ENCODE measurements at places on chromosomes 13 and 19.

- DNase-seq: peak; percentile 41
These were observed 5.5 kb downstream of the HRC start for GRCh38 chr19:49149652-49150105.

DNA sequence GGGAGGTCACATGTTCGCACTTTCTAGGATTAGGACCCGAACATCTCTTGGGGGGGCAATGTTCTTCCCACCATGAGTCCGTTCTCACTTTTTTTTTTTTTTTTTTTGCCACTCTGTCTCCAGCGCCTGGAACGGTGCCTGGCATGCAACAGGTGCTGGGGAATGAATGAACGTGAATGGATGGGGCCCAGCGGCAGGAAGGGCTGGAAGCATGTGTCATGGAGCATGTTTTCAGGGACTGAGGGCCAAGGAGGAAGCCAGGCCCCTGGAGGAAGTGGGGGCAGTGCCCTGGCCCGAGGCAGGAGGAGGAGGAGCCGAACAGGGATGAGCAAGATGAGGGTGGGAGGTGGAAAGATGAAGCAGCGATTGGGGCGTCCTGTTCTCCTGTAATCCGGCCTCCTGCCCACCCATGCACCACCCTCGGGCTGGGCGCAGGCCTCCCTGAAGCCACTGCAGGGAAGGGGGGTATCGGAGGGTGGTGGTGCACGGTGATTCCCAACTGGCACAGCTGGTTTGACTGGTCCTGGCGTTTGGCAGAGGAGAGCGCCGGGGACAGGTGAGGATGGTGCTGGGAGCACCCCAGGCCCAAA lies 8.8 kb upstream of the SULT2B1 start:
- peak; percentile 70 for DNase-seq

GRCh38 chr19:10100163-10100785 lies 2.2 kb downstream of the ANGPTL6 start:
- DNase-seq: no peak

DNA sequence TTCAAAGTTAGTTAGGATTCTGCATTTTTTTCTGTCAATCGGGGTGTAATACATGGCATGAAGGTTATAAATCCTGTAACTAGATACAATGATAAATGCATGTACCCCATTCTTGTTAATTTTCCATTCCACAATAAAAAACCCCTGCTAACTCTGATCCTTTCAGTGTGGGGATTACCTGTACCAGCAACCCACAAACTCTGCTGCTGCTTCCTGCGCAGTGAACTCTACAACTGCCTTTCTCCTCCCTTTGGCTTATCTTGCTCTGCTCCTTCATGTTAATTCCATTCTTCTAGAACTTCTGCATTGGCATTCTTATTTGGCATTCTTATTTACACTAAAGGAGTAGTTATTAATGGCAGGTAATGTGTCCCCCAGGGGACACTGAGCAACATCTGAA lies 273.1 kb downstream of the KLF12 start:
- no peak for DNase-seq

- DNase-seq: no peak
These were observed 829 bp downstream of the B3GLCT start for GRCh38 chr13:31200637-31200971.

- DNase-seq: no peak
These were observed 240.2 kb upstream of the STARD13 start for GRCh38 chr13:33525763-33526162.

GRCh38 chr19:35734889-35735288 lies 7.4 kb downstream of the IGFLR1 start:
- DNase-seq: no peak

GRCh38 chr13:64414381-64414780 lies 2815.8 kb downstream of the PCDH9 start:
- DNase-seq: no peak

- no peak for DNase-seq
These were observed 314.9 kb upstream of the SLITRK5 start for GRCh38 chr13:87356314-87356713.

- DNase-seq: no peak
These were observed 115.9 kb upstream of the C1QTNF9B start for GRCh38 chr13:24013189-24013588.

GRCh38 chr13:49497272-49497671 lies 1.5 kb downstream of the PHF11 start:
- DNase-seq: no peak

- DNase-seq: no peak
These were observed 18.5 kb upstream of the ATP12A start for GRCh38 chr13:24661713-24662112.

DNA sequence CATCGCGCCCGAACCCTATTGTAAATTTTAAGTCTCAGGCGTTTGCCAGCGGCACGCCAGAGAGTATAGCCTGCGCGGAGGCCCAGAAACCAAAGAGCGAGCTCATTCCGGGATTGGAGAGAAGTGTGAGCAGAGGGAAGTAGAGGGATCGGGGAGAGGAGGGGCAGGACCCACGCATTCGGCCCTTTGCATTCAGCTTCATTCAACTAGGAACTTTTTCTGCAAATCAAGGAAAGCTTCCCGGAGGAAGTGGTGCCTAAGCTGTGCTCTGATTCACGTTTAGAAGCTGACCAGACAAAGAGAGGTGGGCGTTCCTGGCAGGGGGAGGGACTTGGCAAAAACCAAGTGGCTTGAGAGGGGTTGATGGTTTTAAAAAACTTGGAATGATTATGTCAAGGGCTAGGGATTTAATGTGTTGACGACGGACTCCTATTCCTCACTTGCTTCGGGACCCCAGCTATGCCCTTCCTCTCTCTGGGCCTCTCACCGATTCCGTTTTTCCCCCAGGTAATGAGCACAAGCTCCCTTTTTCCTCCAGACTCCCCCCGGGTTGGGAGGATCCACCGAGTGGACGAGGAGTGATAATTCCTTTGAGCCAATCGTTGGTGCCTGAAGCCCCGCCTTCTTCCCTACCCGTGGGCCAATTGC lies 811 bp upstream of the PRMT1 start:
- peak; percentile 95 for DNase-seq

GRCh38 chr13:102816708-102817107 lies 17.8 kb downstream of the BIVM start:
- no peak for DNase-seq

- DNase-seq: no peak
These were observed 77.2 kb downstream of the SPACA7 start for GRCh38 chr13:112453207-112453829.

GRCh38 chr19:16366056-16366432 lies 41.4 kb downstream of the KLF2 start:
- DNase-seq: no peak

DNA sequence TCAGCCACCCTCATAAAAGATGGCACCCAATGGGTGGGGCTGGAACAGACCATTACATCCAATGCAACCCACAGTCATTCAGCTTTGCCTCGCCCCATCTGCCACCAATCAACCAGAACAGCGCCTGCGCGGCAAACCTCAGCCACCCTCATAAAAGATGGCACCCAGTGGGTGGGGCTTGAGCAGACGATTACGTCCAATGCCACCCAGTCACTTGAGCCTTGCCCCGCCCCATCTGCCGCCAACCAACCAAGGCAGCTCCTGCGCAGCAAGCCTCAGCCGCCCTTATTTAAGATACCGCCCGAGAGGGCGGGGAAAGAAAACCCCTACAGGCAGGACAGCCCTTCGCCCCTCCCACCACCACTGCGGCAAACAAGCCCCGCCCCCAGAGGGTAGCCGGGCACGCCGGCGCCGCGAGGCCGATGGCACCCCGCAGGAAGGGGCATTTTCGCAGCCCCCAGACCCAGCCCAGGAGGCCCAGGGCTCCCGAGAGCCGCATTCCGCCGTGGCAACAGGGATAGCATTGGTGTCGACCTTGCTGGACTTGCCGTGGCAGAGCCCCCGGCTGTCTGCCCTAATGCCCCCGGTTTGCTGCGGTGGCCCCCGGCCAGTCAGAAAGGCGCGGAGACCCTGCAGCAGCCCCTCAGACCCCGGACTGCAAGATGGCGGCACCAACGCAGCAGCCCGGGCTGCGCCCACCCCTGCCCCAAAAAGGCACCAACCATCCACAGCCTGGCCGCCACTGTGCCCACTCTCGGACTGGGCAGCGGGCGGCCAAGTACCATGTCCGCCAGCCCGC lies 675 bp downstream of the PEG3 start:
- DNase-seq: no peak

- no peak for DNase-seq
These were observed 88.0 kb downstream of the ENOX1 start for GRCh38 chr13:43698758-43699157.

DNA sequence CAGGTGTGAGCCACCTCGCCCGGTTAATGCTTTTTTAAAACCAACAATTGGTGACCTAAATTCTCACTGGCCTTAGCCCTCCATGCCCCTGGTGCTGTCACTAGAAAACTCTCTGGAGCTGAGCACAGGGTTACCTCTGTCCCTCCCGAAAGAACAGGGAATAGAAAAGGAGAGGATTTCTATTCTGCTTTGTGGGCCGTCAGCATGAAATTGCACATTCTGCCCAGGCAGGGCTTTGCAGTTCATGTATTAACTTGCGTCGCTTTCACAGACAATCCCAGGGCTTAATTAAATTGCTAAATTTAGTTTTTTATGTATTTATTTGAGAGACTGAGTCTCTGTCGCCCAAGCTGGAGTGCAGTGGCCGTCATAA lies 583 bp upstream of the ZNF480 start:
- DNase-seq: no peak

DNA sequence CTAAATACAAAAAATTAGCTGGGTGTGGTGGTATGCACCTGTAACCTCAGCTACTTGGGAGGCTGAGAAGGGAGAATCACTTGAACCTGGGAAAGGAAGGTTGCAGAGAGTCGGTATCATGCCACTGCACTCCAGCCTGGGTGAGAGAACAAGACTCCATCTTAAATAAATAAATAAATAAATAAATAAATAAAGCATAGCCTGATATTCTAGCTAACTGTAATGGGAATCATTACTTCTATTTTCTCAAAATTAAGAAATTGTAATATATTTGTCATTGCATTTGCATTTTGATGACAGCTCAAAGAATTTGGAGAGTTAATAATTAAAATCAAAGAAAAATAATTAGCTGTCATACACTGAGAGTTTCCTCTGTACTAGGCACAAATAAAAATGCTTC lies 561.1 kb downstream of the EFNB2 start:
- DNase-seq: no peak

DNA sequence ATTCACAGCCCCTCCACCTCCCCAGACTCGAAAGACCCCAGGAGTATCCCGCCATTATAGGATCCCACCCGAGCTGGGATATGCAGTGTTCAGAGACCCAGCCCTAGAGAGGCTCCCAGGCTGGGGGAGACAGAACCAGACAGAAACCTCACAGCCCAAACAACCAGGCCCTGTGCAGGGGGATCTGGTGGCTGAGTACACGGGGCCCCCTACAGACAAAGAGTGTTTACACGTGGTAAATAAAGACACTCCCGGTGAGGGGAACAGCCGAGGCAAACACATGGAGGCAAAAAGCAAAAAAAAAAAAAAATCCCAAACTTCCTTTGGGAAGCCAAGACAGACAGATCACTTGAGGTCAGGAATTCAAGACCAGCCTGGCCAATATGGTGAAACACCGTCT lies 25.1 kb downstream of the TINCR start:
- DNase-seq: no peak

- DNase-seq: no peak
These were observed 226.6 kb upstream of the MAB21L1 start for GRCh38 chr13:35703061-35703460.

DNA sequence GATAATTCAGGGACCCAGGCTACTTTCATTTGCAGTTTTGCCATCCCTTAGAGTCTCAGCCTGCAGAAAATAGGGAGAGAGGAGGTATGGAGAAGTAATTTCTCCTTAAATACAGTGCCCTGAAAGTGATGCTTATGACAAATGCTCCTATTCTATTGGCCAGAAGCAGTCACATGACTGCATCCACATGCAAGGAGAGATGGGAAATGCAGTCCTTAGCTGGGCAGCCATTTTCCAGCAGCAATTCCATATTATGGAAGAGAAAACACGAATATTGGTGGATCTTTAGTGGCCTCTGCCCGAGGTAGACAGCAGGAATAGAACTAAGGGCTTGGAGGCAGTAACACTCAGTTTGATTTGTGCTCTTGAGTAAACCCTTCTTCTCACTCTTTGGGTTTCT lies 39.4 kb downstream of the VAV1 start:
- no peak for DNase-seq

- DNase-seq: no peak
These were observed at the start of gene CEACAM19 for GRCh38 chr19:44671400-44671799. CEACAM19 (plus strand) TSS chr19:44671482; CDS start chr19:44671932, 450 bp downstream.

GRCh38 chr19:29796173-29796573 lies 15.6 kb upstream of the CCNE1 start:
- DNase-seq: no peak

- DNase-seq: no peak
These were observed 2.6 kb downstream of the ERICH4 start for GRCh38 chr19:41445575-41445974.

DNA sequence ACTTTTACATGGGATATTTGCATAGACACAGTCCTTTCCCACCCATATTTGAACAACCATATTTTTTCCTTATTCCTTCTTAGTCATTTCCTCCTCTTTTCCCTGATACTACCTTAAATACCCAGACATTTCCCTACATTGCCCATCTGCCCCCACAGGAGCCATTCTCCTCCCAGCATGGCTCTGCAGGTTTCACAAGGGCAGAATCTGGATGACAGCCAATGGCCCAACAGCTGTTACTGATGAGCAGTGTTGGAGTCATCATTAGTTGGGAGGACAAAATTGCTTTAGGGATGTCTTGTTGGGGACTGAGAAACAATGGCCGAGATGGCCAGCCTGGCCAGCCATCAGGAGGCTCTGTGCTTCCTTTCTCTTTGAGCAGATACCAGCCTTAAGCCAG lies 209.5 kb downstream of the KLF5 start:
- no peak for DNase-seq

DNA sequence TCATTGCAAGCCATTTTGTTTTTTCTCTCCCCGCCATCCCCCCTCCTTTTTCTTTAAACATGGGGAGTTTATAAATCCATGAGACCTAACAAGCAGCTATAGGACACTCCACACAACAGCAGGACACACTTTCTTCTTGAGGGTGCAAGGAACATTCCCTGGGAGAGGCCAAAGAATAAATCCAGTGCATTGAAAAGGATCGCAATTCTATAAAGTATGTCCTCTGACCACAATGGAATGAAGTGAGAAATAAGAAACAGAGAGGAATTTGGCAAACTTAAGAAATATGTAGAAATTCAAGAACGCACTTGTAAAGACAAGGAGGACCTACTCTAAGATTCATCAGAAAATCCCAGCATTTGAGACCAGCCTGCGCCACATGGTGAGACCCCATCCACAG lies 11.9 kb downstream of the KLF2 start:
- no peak for DNase-seq

Measured in NCI-H2029 treated with DMSO at 0.1 percent for 48 hours (cell line).